ENCODE measurements at places on chromosomes 16 and 17.

- DNase-seq = peak; percentile 73
Measured at GRCh38 chr16:4505356-4506147, 29.4 kb downstream of the HMOX2 start.

DNA sequence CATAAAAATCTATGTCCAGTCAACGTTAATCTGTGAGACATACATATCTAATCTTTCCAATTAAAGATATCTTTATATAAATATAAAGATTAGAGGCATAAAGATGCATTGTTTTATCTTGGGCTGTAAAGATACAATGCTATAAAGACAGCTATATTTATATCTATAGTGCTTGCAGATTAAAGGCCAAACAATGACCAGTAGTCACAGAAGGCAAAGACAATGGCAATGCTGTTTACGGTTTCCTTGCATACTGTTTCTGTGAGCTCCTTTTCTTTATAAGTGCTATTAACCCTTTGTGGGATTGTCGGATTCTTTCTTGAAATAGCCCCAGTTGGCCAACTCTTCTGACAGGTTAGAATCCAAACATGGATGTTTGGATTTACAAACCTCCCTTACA, 85.5 kb upstream of the SALL1 start:
- no peak for DNase-seq

DNA sequence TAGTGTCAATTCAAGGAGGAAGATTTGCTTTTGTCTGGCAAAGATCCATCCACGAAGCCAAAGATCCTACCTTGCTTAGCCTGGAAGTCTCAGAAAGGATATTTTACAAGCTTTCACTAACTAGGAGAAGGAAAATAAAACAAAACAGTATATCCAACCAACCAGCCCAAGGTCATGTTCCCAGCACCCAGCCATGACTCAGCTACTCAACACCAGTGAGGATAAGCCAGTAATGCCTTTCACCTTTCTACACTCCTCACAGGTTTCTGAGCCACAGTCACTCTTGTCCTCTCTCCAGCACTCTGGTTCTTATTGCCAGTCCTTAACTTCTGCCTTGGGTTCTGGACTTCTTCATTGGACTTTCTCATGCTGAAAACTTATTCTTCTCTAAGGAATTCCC, 116.2 kb downstream of the CDH11 start:
- DNase-seq = no peak

DNA sequence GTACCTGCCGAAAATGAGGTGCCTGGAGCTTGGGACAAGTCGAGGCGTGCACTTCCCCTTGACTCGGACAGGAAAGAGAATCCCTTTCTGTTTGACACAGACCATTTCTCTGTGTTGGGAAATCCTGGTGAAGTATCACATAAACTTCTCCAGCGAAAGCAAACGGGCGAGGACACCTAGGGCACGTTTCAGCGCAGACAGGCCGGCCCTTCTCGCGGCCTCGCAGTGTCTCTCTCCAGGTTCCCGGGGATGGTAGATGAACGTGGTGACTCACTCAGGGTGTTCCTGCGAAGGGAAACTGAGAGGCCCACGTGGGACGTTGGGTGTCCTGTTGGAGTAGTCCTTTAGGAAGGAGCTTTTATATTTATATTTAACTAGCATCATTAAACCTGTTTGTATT, 36.3 kb upstream of the ZNF750 start:
- DNase-seq = no peak

GRCh38 chr16:83713597-83713996, 94.2 kb upstream of the HSBP1 start:
- no peak for DNase-seq
